ENCODE measurements at places on chromosomes 11 and 22.

DNA sequence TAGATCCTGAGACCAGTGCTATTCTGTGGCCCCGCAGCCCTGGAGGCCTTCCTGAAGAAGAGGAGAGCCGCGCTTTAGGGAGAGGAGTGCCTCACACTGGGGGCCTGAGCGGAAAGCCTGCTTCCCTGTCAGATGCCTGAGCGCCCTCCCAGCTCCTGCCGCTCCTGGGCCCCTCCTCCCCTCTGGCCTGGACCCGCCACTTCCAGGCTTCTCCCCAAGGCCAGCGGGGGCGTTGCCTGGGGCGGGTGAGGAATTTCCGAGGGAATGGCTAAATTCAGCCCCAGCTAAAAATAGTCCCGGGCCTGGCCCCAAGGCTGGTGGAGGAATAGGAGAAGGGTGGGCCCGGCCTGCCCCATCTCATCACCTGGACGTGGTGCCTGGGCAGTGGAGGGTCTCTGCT, 15.4 kb downstream of the ARHGEF17 start:
- peak; percentile 83 for DNase-seq

GRCh38 chr22:36831717-36832116, 14.9 kb upstream of the PVALB start:
- DNase-seq, result no peak

- peak; percentile 9 for DNase-seq
Observed at GRCh38 chr22:42560781-42561180, 7.0 kb downstream of the SERHL2 start.

DNA sequence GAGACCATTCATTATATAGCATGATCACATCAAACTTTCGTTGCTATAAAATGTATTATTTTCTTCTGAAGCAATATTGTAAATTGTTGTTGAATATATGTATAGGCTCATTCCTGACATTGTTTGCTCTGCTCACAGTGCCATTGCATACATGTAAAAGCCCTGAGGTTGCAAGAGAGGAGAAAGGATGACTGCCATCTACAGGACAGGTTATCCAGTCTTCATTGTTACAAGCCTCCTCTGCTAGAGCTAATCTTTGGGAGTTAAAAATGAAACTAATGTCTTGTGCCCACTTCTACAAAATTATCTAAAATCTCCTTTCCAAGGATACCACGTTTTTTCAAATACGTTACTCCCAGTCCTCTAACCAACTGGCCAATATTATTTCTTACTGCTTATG, 16.4 kb upstream of the OR5AL1 start:
- DNase-seq, result no peak

DNA sequence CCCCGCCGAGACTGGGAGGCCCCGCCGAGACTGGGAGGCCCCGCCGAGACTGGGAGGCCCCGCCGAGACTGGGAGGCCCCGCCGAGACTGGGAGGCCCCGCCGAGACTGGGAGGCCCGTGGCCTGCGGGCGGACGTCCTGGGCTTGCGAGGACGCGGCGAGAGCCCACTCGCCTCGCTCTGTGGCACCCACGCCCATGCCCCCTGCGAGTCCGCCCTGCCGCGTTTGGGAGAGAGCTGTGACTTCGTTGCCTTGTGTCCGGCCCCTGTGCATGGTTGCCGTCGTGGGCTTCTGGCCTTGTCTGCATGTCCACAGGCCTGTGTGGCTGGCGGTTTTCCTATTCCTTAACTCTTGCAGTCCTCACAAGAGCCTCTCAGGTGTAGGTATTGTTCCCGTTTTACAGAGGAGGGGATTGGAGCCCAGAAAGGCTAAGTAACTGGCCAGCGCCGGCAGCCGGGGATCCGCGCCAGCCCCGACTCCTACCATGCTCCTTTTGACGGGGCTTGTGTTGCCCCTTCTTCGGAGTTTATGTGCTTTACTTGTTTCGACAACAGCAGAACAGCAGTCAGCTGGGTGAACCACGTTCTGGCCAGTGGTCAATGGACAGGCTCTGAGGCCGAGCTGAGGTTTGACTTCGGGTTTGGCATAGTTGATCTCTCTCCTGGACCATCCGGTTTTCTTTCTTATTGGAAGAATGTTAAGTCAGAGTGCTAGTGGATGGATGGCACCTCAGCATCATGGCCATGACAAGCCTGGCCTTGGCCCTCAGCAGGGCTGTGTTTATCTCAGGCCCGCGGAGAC, 741 bp downstream of the PHRF1 start:
- no peak for DNase-seq

DNA sequence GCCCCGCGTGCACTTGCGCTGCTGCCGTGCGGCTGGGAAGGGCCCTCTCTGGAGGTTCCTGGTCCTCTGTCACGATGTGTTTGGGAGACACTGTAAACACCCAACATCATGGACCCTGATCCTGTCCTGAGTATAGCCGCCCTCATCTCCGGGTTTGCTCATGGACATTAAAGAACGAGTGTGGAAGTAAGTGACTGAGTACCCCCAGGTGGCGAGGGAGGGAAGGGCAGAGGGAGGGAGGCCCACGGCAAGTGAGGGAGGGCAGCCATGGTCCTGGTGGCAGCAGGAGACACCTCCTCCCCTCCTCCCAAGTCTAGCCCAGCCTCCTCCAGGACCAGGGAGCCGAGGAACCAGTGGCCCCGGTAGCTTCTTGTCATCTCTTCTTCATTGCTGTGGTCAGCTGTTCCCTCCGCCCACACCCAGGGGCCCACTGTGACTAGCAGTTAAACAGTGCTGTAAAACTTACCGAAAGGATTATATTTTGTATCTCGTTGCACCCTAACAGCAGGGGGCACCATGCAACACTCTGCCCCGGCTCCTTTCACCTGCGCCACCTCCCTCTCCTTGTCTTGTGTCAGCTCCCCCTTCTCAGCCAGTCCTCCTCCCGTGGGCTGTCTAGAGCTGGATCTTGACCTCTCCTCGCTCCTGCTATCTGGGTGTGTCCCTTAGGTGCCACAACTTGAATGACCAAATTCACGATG, 566.5 kb upstream of the B3GAT1 start:
- no peak for DNase-seq

DNA sequence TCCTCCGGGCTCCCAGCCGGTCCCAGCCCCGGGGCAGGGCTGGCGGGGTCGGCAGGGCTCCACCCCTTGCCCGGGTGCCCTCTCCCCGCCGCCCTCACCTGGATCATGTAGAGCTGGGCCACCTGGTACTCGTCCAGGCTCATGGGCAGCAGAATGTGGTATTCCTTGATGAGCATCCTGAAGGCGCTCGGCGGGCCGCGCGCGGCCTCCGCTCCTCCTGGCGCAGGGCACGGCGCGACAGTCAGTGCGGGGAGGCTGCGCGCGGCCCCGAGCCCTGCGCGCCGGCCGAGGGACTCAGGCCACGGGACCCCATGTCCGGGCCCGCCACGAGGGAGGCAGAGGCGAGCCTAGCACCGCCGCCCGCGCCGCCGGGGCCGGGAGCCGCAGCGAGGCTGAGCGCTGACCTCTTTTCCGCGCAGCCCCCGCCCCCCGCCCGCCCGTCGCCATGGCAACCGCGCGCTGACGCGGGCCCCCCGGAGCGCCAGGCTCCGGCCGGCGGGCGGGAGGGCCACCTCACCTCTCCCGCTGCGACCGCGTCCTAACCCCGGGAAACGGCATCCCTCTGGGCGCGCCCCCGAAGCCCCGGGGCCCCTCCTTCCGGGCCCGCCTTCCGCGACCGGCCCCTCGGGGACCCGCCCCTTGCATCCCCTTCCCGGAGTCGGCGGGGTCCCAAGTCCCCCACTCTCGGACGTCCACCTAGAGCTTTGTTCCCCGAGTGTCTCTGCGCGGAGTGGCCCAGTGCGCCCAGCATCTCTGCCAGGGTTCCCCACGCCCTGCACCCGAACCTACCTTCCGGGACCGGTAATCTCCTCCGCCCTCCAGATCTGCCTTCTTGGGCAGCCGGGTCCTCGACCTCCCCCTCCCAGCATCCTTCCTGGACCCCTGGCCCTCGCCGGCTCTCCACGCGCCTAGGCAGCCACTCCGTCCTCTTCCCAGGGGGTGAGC, 886 bp downstream of the PITPNM1 start:
- DNase-seq, result peak; percentile 22
